ENCODE measurements at places on chromosomes 2 and 18.

DNA sequence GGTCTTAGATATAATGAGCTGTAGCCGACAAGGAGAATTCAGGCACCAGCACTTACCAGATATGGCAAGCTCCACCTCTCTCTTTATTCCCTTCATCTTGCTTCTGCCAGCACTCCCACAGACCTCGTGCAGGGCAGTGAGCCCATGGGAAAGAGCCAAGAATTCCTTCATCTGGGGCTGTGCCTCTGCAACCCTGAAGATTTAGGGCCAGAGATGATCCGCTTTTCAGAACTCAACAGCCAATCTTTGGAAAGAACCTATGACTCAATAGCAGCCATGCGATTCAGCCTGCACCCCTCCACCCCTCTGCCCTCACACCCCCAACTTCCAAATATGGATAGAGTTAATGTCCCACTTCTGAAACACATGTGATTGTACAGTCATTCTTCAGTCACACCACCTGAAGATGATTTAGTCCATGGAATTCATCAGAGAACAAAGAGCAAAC lies 533.7 kb upstream of the TNP1 start:
- peak; percentile 91 for DNase-seq

DNA sequence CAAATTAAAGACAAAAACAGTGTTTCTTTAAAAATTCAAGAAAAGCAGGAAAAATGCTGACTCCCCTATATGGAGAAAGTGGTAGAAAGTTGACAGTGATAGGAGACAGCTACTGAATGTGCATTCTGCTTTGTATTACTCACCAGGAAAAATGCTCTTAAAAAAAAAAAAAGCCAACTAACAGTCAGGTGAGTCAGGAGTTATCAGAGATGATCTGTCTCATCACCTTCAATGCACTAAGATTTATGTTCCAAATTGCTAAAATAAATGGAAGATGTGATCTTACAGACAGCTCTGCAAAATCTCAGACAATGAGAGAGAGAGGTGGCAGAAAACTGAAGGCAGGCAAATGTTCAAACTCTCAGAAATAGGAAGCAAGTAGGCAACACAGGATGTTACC lies 47.6 kb upstream of the ZNF521 start:
- no peak for DNase-seq

- no peak for DNase-seq
Measured at GRCh38 chr2:43465234-43465633, 130.6 kb downstream of the THADA start.

GRCh38 chr18:46722051-46722450 lies 34.8 kb downstream of the ST8SIA5 start:
- no peak for DNase-seq

DNA sequence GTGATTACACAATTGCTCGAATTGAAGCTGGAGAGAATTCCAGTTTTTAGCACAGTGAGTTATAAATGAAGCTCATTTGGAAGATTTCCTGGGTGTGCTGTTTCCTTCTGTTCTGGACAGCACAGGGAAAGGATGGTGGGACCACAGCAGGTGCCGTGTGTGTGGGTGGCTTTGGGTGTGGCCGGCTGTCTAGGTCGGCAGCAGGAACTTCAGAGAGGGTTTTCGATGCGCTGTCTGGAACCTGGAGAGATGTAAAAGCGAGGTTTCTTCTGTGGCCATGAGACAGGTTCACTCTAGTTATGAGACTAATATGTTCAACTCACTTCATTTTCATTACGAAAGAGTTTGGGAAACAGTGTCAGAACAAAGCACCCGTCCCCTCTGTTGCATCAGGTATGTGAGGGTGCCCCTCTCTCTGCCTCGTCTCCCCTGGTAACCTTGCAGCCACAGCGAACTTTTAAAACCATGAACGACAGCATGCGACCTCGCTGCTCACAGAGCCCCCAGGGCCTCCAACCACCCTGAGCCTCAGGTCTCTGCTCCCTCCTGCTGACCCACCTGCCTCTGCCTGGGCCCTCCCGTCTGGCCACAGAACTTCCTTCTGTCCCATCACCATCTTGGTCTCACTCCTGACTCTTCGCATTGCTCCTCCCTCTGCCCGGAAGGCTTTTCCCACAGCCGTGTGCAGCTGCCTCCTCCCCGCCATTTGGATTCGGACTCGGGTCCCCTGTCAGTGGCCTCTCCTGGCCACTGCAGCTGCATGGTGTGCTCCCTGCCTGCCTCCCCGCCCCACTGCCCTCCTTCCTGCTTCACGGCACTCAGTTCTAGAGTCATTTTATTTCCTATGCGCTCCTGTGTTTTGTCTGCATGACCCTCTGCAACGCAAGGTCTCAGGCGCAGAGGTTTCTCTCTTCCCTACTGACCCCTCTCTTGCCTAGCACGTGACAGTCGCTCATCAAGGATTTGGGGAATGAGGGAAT lies 151.2 kb downstream of the NDUFA10 start:
- DNase-seq = no peak

DNA sequence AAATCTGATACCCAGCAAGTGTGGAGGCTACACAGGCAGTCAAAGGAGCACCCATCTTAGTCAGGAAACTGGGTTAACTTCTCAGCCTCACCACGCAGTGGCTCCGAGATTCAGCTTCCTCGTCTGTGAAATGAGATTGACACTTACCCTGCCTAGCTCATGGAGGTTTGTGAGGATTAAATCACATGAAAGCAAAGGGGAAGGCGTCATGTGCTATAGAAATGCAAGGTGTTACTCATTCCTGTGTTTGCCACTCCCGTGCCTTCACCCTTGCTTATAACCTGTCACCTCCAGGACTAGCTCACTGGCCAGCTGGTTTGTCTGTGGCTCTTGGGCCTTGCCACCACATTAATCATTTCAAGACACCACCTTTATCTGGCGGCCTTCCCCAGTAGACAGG lies 118.9 kb upstream of the FOSL2 start:
- no peak for DNase-seq

DNA sequence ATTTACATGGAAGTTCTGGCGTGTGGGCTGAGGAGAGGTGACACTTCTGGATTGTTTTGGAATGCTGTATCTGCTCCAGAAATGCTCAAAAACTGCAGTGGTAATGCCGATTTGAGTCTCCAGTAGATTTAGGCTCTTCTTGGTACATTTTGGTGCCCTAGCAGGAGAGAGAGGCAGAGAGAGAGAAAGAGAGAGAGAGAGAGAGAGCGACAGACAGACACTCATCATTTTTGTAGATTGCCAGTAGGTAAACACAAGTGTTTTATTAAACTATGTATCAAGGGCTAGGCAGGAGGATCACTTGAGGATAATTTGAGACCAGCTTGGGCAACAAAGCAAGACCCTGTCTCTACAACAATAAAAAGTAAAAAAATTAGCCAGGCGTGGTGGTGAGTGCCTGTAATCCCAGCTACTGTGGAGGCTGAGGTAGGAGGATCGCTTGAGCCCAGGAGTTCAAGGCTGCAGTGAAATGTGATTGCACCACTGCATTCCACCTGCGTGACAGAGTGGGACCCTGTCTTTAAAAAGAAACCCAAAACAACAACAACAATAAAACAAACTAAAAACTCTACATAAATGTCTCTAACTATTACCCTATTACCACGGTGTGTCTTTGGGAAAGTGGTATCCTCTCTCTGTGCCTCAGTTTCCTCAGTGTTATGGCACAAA lies 60.2 kb downstream of the GATA6 start:
- DNase-seq = no peak

GRCh38 chr18:2994603-2995432 lies 18.1 kb downstream of the LPIN2 start:
- DNase-seq = no peak

DNA sequence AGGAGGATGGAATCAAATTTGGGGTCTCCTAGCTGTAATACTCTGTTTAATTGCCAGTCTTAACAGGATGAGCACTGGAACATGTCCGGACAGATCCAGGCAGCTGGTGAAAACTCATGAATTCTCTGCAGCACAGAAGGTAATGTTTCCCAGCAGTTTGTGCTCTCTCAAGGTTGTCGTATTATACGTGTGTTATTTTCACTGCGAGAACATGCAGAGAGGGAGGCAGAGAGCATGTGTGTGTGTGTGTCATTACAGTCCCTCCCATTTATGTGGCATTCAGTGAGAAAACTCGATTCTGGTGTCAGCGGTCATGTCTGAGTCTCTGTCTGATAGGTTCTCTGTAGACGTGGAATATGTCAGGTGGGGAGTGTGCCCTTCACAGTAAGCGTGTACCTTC lies 150.2 kb upstream of the POU3F3 start:
- no peak for DNase-seq

DNA sequence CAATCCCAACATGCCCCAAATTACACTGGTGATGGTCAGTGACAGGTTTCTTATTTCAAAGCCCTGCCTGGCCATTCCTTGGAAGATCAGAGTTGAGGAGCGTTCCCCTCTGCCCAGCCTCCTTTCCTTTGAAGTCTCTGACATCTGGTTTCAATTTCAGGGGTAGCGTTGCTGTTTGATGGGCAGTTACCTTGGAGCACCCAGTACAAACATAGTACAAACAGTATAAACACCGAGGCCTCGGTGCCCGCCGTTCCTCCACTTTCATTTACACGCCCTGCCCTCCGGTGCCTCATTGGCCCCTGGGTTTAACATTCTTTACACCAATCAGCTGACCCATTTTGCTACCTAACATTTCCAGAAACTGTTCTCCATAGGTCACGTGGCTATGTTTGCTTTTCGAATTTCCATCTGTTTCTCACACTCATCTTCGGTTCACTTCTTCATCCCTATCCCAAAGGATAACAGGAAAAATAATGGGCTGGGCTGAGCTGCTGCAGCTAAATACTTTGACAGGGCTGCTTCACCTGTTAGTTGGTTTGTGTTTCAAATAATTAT lies 65.6 kb downstream of the NRP2 start:
- DNase-seq = no peak

DNA sequence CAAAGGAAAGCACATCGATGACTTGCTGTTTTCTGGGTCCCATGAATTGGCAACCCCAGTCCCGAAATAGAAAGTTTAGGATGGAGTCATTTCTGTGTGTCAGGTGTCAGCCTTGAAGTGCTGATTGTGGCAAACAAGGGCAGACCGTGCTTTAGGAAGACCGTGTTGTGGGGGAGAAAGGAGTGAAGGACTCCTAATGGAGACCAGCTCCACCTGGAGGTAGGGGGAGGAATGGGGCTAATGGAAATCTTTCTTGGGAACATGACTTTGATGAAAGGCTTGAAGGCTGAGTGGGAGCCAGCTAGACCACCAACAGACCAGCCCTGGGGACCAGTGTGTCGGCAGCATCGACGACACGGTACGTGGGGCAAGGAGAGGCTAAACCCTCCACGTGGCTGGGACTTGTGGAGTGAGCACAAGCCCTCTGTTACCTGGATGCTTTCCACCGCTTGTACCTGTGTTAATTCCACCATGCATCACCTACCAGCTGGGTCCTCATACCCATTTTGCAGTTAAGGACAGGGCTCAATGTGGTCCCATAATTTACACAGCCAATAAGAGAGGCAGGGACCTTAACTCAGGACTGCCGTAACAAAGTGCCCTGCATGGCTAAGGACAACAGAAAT lies 104.2 kb downstream of the SH3BP4 start:
- peak; percentile 31 for DNase-seq

DNA sequence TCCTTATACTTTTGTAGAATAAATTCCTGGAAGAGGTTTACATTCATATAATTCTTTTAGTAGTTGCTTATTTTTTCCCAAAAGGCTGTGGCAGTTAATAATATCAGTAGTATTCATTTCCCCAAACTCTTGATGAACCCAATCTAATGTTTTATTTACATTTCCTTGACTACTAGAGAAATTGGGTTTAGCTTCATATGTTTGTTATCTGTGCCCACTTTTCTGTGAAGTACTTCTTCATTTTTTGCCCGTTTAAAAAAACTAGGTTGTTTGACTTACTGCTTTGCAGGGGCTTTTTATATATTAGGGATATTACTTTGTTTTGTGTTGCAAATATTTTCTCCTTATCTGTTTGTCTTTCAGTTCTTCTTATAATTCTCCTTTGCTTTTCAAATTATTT lies 17.2 kb downstream of the RALB start:
- DNase-seq = no peak

GRCh38 chr2:207711750-207712530 lies 500 bp downstream of the CCNYL1 start:
- DNase-seq = peak; percentile 82

- DNase-seq = no peak
Measured at GRCh38 chr2:100202567-100202966, 60.2 kb upstream of the AFF3 start.

DNA sequence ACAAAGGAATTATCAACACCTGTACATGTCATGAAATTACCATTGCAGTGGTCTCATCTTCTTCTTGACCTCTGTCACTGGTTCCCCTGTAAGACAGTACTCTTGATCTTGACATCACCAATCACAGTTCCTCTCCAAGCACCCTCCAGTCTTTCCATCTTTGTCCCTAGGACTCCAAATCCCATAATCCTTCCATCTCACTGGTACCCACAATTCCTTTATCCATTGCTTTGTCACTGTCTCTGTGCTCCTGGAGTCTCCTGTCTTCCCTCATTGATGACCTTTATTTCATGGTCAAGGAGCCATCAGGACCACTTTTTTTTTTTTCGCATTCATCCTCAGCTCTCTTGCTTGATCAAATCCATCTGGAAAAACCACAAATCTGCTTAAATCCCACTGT lies 56.7 kb downstream of the COL4A3 start:
- DNase-seq = no peak

GRCh38 chr2:148794558-148794957 lies 80.5 kb upstream of the KIF5C start:
- DNase-seq = peak; percentile 21

GRCh38 chr2:241541564-241542277 lies 16.8 kb upstream of the BOK start:
- peak; percentile 11 for DNase-seq

DNA sequence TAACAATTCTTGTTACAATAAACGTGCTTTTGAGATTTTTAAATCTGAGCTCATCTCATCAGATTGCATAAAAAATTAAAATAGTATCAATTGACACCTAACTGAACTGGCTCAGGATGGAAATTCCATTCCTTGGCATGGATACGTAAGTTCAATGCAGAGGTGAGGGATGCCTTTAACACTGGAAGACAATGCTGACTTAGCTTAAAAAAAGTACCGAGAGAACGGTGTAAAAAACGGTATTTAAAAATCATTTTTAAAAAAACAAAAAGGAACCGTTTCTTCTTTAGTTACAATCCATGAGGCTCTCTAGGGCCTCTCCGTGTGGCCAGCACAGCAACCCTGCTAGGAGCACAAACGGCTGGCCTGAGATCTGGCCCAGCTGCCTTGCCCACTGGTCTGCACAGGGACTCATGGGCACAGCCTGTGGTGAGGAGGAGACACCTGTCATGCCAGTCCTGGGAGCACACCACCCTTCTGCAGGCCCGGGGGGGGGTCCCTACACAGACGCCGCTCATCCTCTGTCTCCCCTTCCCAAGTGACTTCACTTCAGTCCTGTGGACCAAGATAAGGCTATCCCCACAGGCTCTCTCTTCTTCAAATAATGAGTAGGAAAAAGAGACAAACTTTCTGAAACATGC lies 45.2 kb downstream of the FAM168B start:
- DNase-seq = no peak

- no peak for DNase-seq
Measured at GRCh38 chr2:121833358-121833723, 77.9 kb downstream of the TSN start.

DNA sequence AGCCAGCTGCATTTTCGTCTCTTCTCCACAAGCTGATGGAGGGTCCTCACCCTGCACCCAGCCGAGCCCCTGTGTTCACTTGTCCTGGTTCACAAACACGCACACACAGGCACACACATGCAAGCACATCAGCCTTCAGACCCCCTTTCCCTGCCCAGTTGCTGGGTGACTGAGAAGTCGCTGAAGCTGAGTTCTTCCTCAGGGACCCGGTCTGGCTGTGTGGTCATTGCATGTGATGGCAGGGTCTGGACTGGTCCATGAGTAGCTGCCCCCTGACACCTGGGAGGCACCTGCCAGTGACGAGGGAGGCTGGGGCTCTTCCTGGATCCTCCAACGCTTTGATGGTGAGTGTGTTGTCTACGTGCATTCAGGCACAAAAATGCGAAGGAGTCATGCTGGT lies 546.1 kb upstream of the SALL3 start:
- DNase-seq = no peak
